ENCODE measurements at places on chromosomes 2 and 18.

DNA sequence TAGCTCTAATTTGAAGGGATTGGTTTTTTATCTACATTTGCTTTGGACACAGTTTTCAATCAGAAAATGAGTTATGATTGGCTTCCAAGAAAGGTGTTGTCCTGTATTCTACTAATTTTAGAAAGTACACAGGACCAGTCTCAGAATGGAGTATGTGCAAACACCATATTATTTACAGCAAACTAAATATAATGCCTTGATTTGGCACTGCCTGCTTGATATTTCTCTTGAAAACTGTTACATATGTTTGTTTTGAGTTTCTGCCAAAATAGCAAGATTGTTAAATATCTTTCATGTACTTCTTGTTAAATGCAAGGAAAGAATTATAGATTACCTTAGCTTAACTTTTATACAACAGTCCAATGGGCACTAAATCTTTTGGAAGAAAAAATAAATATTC is 694.9 kb downstream of the KCNJ3 start:
- DNase-seq, result peak; percentile 69

DNA sequence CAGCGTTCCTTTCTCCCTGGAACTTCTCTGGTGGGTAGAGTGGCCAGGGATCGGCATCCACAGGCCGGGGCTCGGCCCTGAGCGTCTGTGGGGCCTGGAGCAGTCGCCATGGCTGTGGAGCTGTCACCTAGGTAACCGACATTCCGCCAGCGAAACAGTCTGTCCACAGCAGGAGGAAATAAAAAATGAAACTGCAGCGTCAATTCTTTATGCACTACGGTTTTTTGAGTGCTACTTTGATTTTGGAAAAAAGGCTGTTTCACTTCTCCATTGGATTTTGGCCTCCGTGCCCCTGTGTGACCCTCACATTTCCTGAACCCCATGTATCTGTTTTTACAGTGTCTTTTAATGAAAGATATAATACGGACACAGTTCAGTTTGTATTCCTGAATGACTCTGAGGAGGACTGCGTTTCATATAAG is 163.4 kb downstream of the LDLRAD4 start:
- no peak for DNase-seq

GRCh38 chr2:21715887-21716286 is 592.1 kb downstream of the TDRD15 start:
- no peak for DNase-seq

GRCh38 chr2:162890690-162891311 is 52.2 kb upstream of the KCNH7 start:
- DNase-seq, result peak; percentile 78

DNA sequence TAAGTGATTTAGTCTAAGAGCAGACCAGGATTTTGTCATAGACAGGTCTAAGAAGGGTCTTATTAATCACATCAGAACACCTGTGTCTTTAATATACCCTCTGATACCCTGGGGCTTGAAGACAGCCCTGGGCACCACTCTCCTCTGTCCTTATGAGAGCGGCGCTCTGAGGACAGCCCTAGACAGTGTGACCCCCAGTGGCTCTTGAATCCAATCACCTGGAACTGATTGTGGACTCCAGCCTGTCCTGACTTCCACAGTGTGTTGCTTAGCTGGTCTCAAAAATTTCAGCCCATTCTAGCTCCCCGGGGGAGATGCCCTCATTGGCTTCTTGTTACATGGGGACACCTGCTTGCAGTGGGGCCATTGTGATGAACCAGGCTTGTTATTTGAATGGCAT is 195.8 kb upstream of the SMAD2 start:
- DNase-seq, result no peak

- DNase-seq, result no peak
Measured at GRCh38 chr2:121400201-121400600, 115.2 kb upstream of the TFCP2L1 start.

GRCh38 chr2:136787970-136788369 is 22.6 kb downstream of the THSD7B start:
- DNase-seq, result no peak

DNA sequence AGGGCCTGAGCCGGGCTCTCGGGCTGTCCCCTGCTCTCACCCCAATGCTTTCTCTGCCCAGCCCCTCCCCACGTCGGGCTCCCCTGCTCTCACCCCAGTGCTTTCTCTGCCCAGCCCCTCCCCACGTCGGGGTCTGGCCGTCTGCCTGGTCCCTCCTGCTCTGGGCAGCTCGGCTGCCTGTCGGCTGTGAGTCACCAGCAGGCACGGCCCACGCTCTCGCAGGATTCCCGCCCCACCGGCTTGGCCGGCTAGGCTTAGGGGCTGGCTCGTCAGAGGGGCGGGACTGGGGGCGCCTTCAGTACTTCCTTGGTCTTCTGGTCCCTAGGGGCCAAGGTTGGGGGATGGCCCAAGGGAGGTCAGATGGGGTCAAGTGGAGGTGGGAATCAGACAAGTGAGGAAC is 3.3 kb downstream of the BOK start:
- DNase-seq, result no peak

DNA sequence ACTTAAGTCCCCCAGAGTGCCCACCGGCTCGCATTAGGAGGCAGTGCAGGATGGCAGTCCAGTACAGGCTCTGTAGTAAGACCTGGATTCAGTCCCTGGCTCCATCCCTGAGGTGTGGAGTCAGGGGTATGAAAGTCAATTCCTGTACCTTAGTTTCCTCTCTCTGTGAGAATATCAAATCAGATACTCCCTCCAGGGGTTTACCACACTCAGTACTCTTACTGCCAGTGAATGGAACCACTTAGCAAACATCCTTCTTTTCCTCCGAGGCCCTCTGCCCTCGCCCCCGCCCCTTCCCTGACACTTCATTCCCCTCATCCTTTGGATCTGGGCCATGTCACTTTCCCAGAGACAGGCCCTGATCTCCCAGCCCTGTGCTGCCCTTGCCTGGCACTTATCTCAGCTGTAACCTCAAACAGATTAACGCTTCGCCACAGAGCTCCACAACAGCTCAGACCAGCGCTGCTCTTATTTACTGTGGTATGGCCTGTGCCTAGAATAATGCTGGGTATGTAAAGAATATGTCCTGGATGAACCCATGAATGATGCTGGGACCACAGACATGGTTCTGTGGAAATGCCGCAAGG is 159.0 kb upstream of the TMEM200C start:
- no peak for DNase-seq
